ENCODE measurements at places on chromosomes 2 and 18. TPM values are rescaled to one million over a fixed set of nuclear protein-coding genes. Genes with fewer than 3 reads are reported as not detected.

Gene KLHL30
- 5.5 TPM for total RNA-seq

Gene TRIM54
- not detected for total RNA-seq

Gene ATP8B1
- total RNA-seq = 19.5 TPM

Gene REG3G
- not detected for total RNA-seq

Gene NT5DC4
- not detected for total RNA-seq
